ENCODE measurements at places on chromosomes 3 and 15. TPM values are rescaled to one million over a fixed set of nuclear protein-coding genes. Genes with fewer than 3 reads are reported as not detected.
A peak's percentile ranks its signal among the peaks of the same experiment; 100 is the strongest.

DNA sequence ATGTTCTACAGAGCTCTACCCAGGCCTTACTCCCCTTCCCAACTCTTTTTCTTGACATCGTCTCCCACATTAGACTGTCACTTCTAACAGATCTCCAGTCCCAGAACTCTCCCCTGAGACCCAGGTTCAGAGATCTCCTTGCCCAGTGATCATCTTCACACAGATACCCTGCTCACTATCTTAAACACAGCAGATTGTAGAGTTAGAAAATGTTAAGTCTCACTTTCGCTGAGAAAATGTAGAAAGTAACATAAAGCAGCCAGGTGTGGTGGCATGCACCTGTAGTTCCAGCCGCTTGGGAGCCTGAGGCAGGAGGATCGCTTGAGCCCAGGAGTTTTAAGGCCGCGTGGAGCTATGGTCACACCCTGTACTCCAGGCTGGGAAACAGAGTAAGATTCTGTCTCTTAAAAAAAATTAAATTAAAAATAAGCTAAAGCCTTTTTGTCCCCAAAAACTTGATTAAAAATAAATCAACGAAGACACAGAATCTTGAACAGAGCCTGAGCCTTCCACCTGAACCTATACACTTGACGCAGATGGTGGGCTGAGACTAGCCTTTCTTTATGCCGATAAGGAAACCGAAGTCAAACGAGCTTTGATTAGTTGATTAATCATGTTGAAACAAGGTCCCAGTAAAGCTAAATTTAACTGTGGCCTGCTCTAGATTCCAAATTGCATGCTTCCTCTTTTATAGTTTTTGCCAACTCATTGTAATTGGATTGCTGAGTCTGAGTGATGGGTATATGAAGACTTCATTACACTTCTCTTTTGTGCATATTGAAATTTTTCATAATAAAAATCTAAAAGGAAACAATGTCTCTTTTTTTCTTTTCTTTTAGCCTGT lies 31.3 kb upstream of the BLM start:
- H3K4me1 ChIP-seq = peaks cover 10% of the 10 kb centered on the region
- DNase-seq = no peak
- H3K4me3 ChIP-seq = no peak overlapping the region
- H3K36me3 ChIP-seq = no peaks in the 10 kb centered on the region
- H3K27ac ChIP-seq = peak overlapping the region; percentile 24
- H3K27me3 ChIP-seq = no peaks in the 10 kb centered on the region

DNA sequence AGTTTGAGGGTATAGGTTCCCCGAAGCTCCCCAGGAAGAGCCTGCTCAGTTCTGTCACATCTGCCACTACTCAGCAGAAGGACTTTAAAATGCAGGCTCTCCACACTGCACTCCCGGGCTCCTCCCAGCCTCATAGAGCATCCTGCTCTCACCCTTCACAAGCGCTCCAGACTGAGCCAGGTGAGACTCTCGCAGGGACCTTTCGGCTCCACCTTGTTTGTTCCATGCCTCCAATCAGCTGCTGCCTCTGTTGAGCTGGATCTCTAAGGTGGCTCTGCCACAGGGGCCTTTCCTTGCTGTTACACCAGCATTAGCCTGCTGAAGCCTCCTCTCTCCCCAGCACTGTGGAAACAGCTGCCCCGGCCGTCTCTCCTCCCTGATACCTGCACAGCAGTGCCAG lies 56.1 kb downstream of the SLCO3A1 start:
- no peak overlapping the region for H3K27ac ChIP-seq
- H3K27me3 ChIP-seq = no peaks in the 10 kb centered on the region
- no peak for DNase-seq
- H3K4me1 ChIP-seq = peaks cover 4% of the 10 kb centered on the region
- no peaks in the 10 kb centered on the region for H3K36me3 ChIP-seq

GRCh38 chr3:43908456-43908855 lies 217.7 kb downstream of the ABHD5 start:
- H3K4me1 ChIP-seq = no peaks in the 10 kb centered on the region
- H3K27me3 ChIP-seq = no peaks in the 10 kb centered on the region
- H3K4me3 ChIP-seq = no peak overlapping the region
- no peaks in the 10 kb centered on the region for H3K36me3 ChIP-seq

GRCh38 chr3:11826628-11827265 lies 19.9 kb downstream of the TAMM41 start:
- no peaks in the 10 kb centered on the region for H3K4me1 ChIP-seq
- H3K4me3 ChIP-seq = no peak overlapping the region
- no peak overlapping the region for H3K27ac ChIP-seq
- DNase-seq = no peak
- peaks cover 80% of the 10 kb centered on the region for H3K36me3 ChIP-seq
- H3K27me3 ChIP-seq = no peaks in the 10 kb centered on the region

GRCh38 chr3:183917776-183918175 lies 33.1 kb upstream of the PARL start:
- no peak for DNase-seq
- no peak overlapping the region for H3K27ac ChIP-seq
- no peaks in the 10 kb centered on the region for H3K4me1 ChIP-seq
- no peak overlapping the region for H3K4me3 ChIP-seq

- H3K27ac ChIP-seq = no peak overlapping the region
- H3K4me3 ChIP-seq = no peak overlapping the region
- no peak for DNase-seq
- no peaks in the 10 kb centered on the region for H3K27me3 ChIP-seq
- no peaks in the 10 kb centered on the region for H3K4me1 ChIP-seq
Observed at GRCh38 chr3:50825841-50826240, 151.1 kb downstream of the DOCK3 start.

DNA sequence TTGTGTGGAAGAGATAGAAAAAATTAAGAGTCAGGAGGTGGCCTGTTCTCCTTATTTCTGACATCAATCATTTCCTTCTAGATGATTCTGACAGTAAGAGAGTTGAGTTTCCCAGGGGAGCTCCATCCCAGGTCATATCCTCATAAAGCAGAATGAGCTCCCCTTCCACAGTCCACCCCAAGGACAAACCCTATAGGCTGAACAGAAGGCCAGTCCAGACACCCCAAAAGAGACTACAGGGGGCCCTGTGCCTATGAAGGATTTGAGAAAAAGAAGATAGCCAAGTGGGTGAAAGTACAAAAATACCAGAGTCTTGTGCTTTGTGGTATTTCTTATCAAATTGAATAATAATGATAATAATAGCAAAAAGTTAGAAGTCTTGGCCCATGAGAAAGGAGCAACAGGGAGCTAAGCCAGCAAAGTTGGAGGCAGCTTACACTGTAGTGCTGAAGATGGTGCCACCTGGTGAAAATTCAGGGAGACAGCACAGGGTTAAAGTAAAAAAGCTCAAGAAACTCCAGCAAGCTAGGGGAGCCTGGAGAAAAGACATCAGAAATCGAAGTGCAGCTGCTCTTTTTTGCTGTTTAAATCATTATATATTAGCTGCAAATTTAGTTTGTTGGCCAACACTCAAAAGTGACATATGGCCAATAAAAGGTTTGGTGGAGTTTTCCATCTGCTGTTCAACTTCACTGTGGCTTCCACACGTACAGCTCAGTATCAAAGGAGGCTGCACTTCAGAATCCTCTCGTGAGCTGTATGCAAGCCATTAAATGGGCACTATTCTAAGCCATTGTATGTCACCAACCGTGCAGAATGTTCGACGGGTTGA lies 35.8 kb upstream of the SLC24A5 start:
- no peak for DNase-seq
- H3K4me1 ChIP-seq = no peaks in the 10 kb centered on the region
- no peak overlapping the region for H3K27ac ChIP-seq
- no peaks in the 10 kb centered on the region for H3K27me3 ChIP-seq

Gene PDZRN3
- polyA plus RNA-seq = not detected

Gene EBLN2
- 2.5 TPM for polyA plus RNA-seq

Gene CLSTN2
- not detected for polyA plus RNA-seq

Gene FBXO40
- 0.12 TPM for polyA plus RNA-seq

Gene KCNMB2
- polyA plus RNA-seq = not detected

Gene DAPK2
- not detected for polyA plus RNA-seq

Gene LRRN1
- polyA plus RNA-seq = 0.41 TPM

Gene IMPG2
- not detected for polyA plus RNA-seq

Measured in naive thymus-derived CD4-positive, alpha-beta T cell (primary cell).